PC-3 (cell line): ENCODE measurements at places on chromosomes 6 and 20.
A peak's percentile ranks its signal among the peaks of the same experiment; 100 is the strongest.

DNA sequence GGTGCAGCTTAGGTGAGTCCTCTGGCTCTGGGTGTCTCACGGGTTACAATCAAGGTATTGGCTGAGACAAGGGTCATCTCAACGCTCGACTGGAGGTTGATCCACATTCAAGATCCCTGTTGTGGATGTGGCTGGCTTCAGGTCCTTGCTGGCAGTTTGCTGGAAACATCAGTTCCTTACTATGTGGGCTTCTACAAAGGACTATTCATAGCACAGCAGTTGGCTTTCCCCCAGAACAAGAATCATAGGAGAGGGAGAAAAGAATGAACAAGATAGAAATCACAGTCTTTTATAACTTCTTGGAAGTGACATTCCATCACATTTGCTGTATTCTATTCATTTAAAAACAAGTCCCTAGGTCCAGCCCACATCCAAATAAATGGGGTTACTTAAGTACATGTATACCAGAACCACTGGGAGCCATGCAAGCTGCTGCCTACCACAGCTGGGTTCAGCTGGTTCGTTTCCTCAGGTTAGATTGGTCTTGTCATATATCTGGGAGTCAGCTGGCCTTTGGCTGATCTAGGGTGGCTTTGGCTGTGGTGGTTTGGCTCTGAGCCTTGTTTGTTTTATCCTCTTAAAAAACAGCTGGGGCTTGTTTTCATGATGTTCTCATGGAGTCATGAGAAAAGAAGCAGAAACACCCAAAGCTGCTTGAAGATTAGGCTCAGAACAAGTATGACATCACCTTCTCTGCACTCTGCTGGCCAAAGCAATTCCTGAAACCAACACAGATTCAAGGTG is 433.2 kb upstream of the SPTLC3 start:
- H3K4me1 ChIP-seq: no peaks in the 10 kb centered on the region
- H3K27me3 ChIP-seq: peaks cover 38% of the 10 kb centered on the region; the same call in 1 of the 2 replicates
- no peak for DNase-seq
- H3K4me3 ChIP-seq: no peak overlapping the region
- H3K36me3 ChIP-seq: no peaks in the 10 kb centered on the region

- H3K36me3 ChIP-seq: peaks cover 12% of the 10 kb centered on the region; the same call in 1 of the 2 replicates
- H3K4me1 ChIP-seq: peaks cover 19% of the 10 kb centered on the region
- H3K27me3 ChIP-seq: no peaks in the 10 kb centered on the region
- peak overlapping the region; percentile 96 for H3K4me3 ChIP-seq
- peak; percentile 31 for DNase-seq
- peak overlapping the region; percentile 75 for H3K27ac ChIP-seq
Observed at GRCh38 chr20:50193199-50193835, 2.7 kb downstream of the CEBPB start.

DNA sequence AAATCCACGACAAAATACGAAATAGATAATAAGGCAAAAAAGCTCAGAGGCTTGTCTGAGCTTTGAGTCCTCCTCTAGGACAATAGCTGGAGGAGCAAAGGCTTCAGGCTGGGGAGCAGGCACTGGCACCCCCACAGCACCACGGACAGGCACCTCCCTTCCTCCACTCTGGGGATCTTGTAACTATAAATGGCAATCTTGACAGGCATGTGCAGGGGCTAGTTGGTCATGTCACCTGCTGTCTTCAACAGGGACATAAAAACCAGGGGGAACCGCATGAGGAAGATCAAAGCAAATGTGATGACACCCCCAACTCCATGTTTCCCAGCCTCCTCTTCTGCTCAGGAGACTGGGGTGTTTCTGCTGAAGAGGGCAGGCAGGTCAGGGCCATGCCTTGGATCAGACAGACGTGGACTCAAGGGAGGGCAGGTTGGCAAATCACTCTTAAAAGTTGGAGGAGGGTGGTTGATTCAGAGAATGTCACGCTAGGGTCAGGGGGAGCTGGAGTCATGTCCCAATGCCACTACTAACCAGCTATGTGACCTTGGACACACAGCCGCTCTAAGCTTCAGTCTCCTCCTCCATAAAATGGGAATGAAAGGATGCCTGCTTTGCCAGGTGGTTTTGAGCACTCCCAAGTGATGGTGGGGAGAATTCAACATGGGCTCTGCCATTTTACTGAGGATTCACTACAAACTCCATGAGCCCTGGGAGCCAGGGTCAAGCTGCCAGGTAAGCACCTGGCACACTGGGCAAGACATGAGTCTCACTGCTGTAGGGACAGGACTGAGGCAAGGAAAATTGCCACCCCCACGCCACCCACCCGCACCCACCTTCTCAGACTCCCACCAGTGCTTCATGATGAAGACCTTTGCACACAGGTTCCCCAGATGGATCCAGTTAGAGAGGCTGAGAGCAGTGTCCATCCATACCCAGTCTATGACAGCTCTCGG is 48.0 kb downstream of the NPEPL1 start:
- H3K27me3 ChIP-seq: peaks cover 84% of the 10 kb centered on the region
- H3K27ac ChIP-seq: no peak overlapping the region
- DNase-seq: no peak
- no peak overlapping the region for H3K4me3 ChIP-seq
- H3K36me3 ChIP-seq: no peaks in the 10 kb centered on the region
- no peaks in the 10 kb centered on the region for H3K4me1 ChIP-seq

GRCh38 chr6:130903602-130904001 is 76.4 kb downstream of the SMLR1 start:
- no peak overlapping the region for H3K4me3 ChIP-seq
- H3K27ac ChIP-seq: no peak overlapping the region
- no peaks in the 10 kb centered on the region for H3K27me3 ChIP-seq
- peaks cover 6% of the 10 kb centered on the region for H3K4me1 ChIP-seq
- DNase-seq: no peak

DNA sequence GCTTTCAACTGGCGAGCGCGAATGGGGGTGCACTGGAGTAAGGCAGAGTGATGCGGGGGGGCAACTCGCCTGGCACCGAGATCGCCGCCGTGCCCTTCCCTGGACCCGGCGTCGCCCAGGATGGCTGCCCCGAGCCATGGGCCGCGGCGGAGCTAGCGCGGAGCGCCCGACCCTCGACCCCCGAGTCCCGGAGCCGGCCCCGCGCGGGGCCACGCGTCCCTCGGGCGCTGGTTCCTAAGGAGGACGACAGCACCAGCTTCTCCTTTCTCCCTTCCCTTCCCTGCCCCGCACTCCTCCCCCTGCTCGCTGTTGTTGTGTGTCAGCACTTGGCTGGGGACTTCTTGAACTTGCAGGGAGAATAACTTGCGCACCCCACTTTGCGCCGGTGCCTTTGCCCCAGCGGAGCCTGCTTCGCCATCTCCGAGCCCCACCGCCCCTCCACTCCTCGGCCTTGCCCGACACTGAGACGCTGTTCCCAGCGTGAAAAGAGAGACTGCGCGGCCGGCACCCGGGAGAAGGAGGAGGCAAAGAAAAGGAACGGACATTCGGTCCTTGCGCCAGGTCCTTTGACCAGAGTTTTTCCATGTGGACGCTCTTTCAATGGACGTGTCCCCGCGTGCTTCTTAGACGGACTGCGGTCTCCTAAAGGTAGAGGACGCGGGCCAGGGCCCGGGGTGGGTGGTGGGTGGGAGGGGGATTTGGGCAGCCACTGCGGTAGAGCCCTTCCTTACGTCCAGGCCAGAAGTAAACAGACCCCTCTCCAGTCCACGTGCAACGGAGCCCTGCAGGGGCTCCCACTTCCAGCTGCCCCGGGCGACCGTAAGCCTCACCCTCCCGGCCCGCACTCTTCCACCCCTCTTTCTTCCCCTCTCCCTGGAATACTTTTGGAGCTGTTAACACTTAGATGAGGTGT is 998 bp downstream of the BMP2 start:
- H3K27me3 ChIP-seq: peaks cover 57% of the 10 kb centered on the region
- no peak for DNase-seq
- peak overlapping the region; percentile 66 for H3K4me3 ChIP-seq

- no peak overlapping the region for H3K4me3 ChIP-seq
Observed at GRCh38 chr20:48834278-48834677, 6.5 kb upstream of the PREX1 start.

GRCh38 chr6:71351190-71351589 is 62.6 kb downstream of the OGFRL1 start:
- no peaks in the 10 kb centered on the region for H3K27me3 ChIP-seq
- no peak overlapping the region for H3K27ac ChIP-seq
- no peak for DNase-seq
